Activated naive CD4-positive, alpha-beta T cell treated with anti-CD3 and anti-CD28 coated beads, Interleukin-2, amount 50 U/mL, for 16 hours (primary cell): ENCODE measurements at places on chromosomes 1 and 21.

- DNase-seq, result peak; percentile 71
These were observed 16.7 kb downstream of the ALX3 start for GRCh38 chr1:110053552-110054428.

DNA sequence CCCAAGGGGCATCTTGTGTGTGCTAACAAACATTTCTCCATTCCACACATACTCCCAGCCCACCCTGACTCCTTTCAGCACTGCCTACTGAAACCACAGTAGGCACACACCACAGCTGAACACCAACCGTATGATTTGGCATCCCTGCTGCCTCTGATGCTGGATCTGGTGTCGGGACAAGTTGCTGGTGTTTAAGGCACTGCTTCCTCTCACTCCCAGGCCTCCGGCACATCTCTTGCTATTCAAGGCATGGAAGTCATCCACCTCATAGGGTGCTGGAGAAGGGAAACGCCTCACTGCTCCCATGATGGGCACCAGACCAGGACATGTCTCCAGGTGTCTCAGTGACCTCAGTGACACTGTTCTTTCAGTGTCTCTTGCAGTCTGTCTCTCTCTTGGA, 2.4 kb upstream of the ITLN2 start:
- no peak for DNase-seq

DNA sequence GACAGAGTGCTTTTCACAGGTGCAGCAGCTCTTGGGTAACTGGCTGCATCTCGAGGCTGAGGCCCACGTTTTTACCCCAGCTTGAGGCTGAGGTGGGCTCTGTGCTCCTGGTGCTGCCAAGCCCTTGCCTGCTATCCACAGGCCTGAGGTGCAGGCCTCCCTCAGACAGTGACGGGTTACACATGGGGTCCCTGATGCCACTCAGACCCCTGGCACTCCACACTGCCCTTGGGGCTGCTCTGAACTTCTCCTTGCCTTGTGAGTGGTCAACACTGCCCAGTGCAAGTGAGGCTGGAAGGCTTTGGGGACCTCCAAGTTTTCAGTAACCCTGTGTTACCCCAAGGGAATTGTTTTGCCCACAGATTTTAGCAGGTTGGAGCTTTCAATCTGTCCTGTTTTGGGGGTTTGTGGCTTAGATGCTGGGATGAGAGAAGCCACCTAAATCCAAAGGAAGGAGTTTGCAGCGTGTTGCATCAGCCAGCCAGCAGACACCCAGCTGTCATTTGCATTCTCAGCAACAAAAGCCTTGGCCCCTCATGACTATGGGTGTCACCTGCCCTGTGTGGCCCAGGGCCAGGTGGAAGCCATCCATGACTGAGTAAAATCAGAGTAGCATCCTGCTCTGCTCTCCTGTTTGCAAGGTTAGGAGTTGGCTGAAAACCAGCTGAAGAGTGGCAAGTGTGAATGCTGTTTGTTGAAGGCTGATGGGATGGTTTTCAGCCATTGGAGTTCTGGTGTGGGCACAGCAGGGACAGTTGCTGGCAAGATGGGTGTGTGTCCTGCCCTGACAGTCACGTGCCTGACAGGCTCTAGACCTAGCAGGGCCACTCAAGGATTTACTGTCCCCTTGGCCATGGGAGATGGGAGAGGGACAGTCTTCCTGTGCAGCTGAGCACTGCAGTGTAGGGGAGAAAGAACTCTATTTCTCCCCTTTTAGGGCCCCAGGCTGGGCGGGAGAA, 3.2 kb downstream of the RNF187 start:
- no peak for DNase-seq

DNA sequence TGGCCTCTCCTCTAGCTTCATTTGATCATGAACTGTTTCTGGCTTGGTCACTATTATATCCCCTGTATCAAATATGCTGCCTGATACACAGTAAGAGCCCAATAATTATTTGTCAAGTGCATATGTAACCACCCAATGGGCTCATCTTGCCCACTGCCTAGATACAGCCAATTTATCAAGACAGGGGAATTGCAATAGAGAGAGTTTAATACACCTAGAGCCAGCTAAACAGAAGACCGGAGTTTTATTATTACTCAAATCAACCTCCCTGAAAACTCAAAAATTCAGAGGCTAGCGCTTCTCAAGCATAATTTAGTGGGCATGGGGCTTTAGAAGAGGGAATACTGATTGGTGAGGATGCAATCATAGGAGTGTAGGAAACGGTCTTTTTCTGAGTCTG, 18.3 kb upstream of the UAP1 start:
- DNase-seq, result no peak

DNA sequence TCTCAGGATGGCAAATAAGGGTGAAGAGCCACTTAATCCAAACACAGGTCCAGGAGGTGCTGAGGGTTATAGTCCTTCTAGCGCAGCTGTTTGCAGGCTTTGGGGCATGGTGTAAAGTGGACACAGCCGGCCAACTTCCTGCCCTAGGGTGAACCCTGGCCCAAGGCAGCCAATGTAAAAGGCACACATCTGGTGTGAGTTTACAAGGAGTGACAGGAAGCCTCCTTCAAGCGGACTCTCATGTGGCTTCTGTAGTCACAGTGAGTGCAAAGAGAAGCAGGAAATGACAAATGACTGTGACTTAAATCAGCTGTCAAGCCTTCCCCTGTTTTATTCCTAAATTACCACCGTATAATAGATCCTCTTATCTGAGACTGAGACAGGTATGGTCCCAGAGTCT, 213.0 kb downstream of the CRB1 start:
- DNase-seq, result no peak

DNA sequence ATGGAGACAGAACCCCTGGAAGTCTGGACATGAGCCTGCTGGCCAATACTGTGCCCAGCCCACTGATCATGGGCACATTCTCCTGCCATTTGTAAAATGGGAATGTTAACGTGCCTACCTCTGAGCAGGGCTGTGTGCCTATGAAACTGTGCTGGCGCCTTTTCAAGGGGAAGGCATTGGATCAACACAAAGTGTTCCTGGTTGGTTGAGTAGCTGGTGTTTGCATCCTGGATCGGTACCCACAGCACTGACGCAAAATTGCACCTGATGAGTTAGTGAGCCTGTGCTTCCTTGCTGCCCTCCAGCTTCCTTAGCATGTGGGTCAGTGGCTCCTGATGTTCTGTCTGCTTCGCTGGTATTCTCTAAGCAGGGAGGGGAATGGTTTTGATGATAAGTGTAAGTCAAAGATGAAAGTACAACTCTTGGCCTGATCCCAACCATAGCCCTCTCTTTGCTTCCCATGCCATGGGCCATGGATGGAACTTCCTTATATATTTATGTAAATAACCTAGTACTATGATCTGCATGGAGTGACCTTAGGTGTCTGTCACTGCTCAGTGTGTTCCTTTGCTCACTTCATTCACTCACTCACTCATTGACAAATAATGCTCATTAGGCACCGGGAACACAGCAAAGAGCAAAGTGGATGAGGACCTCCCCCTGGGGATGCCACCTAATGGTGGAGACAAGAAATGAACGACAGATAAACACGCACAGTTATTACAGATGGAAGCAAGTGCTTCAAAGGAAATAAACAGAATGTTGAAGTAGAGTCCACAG, 22.7 kb downstream of the MAB21L3 start:
- DNase-seq, result no peak

GRCh38 chr1:207389728-207390464, 64.2 kb upstream of the CR2 start:
- DNase-seq, result no peak

GRCh38 chr21:14557413-14557812, 11.3 kb upstream of the SAMSN1 start:
- DNase-seq, result no peak

GRCh38 chr21:30234643-30235042, 18.7 kb upstream of the CLDN8 start:
- DNase-seq, result no peak

DNA sequence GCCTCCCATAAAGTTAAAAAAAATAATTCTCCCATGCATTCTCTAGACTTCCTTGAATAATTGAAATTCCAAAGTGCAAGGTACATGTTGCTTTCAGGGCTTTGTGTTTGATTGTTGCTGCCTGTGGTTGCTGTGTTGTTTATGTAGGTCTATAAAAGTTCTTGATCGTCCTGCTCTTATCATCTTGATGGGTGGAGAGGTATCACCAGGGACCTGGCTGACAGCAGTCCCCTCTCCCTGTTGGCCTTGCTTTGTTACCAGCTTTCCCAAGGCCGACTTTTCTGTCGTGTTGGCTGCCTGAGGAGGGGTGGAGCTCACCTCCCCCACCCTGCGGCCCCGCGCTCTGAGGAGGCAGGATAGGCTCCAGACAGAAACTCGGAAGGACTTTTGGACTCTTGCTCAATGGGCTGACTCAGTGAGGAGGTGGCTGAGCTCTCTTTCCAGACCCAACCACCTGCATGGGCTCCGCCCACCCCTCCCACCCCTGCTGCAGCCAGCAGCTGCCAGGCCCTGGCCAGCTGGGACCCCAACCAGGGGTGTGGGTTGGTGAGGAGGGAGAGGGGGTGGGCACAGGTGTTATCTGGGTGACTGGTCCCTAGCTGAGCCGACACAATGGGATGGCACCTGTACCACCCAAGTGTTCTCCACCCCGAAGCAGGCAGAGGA, 2.0 kb downstream of the INAVA start:
- DNase-seq, result no peak

GRCh38 chr1:211183747-211184313, 49.9 kb upstream of the KCNH1 start:
- no peak for DNase-seq

GRCh38 chr1:169692756-169693460, 18.5 kb downstream of the SELL start:
- DNase-seq, result no peak

- no peak for DNase-seq
These were observed 106.0 kb downstream of the TMEM53 start for GRCh38 chr1:44568128-44568900.

DNA sequence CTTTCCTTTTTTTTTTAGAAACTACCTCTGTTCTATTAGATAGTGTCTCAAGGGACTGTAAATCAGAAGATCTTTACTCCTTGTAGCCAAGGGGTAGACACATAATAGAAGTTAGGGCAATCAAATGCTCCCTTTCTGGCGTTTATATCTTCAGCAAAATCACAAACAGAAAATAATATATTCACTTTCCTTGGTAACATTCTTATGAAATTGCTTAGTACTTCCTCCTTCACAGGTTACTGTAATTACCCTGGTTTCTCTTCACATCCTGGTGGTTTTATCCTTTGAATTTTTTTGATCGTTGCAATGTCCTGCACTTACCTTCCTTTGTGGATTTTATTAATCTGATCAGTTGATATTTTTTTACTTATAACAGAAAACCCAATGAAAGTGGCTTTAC, 1064.9 kb downstream of the NCAM2 start:
- DNase-seq, result no peak

GRCh38 chr1:216847397-216848036, 124.3 kb upstream of the ESRRG start:
- no peak for DNase-seq

DNA sequence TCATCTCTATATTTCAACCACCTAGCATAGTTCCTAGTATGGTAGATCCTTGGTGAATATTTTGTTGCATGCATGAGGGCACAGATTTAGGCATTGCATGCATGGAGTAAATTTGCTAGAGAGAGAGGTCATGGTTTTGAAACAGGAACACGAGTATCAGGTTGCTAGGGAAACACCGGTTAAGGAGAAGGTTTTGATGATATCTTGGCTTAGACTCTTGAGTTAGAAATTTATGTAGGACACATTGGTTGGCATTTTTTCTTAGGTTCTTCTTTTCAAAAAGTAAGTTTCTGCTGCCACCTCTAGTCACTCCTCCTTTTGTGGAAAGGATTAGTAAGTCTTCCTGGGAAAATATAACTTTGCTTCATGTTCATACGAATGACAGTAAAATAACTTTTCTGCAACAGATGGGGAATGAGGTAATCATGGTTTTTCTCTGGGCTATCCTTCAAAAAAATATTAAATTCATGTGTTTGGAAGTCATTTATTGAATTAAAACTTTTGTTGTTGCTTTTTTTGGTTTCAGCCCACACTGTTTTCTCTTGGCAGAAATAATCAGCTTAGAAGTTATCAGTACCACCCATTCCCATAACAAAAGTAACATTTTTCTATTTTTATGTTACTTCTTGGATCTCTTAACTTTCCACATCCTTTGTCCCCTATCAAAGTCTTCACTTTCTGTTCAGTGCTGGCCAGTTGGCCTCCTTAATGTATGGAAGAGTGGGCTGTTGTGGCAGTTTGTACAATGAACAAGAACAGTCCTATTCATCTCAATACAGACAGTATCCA, 97.3 kb downstream of the PLA2G4A start:
- no peak for DNase-seq

DNA sequence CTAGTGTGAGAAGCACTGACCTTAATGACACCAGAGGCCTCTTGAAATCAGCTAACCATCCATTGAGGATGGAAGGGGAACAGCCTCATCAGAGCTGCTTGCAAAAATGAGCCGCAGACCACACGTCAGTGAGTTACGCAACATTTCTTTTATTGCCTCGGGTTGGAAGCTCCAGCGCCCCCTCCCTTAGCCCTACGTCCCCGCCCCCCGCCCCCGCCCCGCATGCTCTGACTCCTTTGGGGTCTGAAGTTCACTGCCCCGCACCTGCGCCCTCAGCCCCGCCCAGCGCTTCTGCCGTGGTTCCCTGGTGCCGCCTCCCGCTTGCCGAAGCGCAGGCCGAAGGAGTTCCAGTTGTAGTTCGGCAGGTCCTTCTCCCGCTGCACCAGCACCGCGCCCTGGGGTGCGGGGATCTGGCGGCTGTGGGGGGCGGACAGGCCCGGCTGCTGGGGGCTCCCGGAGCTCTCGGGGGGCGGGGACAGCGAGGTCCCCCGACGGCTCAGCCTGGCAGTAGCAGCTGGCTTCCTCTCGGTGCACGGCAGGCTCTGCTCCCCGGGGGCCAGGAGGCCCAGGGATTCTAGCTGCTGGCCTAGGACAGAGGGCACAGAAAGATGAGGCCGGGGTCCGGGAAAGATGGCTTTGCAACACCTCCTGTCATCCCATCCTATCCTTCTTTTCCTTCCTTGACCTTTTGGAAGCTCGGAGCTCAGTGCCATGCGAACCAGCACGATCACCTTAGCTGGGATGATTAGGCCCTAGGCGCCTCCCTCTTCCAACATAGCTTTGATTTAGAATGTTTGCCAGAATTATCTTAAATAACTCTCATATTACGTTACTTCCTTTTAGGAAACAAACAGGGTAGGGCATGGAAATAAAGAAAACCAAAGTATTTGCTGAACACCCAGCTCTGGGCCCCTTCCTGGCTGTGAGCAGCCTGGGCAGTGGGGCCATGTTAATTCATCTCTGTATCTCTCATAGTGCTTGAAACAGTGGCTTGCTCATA, 5.8 kb downstream of the KISS1 start:
- peak; percentile 16 for DNase-seq

DNA sequence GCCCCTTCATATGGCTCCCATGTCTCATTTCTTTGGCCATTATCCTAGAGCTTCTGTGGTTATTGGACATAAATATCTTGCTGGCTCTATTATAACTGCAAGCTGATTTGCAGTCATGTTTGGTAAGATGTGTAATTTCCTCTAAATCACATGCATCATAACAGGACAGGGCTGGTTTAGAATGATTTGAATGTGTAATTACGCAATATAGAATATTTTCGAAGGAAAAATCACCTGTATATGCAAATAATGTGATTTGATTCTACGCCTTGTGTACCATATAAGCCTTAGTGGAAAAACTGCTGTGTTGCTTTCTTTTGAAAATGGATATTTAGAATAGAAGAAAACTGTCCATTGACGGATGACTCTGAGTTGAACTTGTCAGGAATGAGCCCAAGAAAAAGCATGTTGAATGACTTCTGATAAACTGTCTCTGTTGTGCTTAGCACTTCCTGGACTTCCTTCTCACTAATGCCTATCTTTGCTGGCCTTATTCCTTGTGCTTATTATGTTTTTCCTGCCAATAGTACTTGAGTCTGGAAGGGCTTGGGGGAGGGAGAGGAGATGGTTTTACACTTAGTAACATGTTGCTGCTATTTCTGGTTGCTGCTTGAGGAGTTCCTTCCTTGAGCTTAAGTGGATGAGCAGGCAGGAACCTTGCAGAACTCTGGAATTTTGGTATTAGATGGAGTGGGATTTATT, 6.5 kb downstream of the CACHD1 start:
- no peak for DNase-seq
